CD4-positive, alpha-beta T cell treated with Interleukin-4 for 4 hours (primary cell): ENCODE measurements at places on chromosomes 1 and 21.

- DNase-seq, result no peak
Measured at GRCh38 chr1:29544406-29544805, 308.1 kb downstream of the PTPRU start.

DNA sequence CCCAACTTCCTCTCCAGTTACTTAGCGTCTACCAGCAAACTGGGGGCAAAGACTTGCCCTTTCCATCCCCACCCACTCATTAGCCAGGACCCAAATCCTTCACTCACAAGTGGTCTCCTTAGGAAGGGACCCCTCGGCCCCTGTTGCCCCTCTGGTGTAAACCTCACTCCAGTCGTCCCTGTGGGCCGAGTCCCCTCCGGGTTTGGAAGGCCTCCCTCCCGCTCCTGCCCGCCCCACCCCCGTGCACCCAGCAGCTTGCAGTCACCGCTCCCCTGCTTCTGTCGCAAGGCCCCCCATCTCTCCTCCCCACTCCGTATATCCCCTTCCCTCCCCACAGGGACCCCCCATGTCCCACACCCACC is 1.2 kb downstream of the EFHD2 start:
- no peak for DNase-seq

GRCh38 chr1:199512037-199512710 is 515.3 kb upstream of the NR5A2 start:
- no peak for DNase-seq

DNA sequence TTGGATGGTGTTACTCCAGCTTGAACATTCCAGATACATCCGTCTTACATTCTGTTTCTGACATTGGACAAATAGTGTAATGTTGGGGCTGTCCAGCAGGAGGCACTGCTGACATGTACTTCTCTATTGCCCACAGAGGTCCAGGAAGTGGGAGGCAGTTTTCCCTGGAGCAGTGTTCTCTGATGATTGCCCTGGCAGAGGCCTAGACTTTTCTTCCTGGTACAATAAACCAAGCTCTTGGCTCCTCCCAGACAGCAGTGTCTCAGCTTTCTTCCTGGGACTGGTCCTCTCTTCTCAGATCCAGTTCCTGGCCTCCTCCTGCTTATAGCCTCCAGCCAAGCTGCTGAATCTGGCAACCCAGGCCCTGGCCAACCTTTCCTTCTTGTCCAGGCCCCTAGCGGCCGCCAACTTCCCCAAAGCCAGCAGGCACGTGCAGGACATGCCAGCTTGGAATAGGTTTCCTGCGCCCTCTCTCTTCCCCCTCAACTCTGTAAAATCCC is 14.9 kb upstream of the IFNLR1 start:
- DNase-seq, result peak; percentile 55

- DNase-seq, result no peak
Measured at GRCh38 chr1:119007670-119008482, 19.7 kb upstream of the TBX15 start.

- no peak for DNase-seq
Measured at GRCh38 chr1:156498432-156499193, 2.0 kb downstream of the MEF2D start.

GRCh38 chr1:155073377-155074242 is 5.0 kb upstream of the EFNA3 start:
- no peak for DNase-seq

DNA sequence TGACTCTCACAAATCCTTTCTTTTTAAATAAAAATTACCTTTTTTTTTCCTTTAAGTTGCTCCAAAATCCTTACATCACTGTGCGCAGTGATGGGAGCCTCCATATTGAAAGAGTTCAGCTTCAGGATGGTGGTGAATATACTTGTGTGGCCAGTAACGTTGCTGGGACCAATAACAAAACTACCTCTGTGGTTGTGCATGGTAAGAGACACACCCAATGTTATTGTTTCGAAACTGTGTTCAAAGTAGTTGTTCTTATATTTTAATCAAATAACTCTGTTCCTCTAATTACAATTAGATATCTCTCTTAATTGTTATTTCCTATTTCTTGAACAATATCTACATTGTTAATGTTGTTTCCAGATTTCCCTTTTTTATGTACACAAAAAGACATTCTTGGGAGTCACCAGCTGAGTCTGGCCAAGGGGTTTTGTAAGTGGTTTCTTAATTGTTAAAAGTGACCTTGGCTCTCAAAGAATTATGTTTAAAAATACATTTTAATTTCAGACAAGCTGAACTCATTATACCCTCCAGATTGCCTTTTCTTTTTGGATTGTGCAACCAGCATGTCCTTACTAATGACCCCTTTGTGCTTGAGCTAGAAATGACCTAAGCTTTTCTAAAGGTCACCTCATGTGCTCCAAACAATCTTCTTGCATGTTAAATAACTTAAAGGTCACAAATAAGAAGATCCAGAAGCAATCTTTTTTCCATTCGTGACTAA is 250.1 kb downstream of the HMCN1 start:
- DNase-seq, result no peak
